ENCODE measurements at places on chromosomes 3 and 15. TPM values are rescaled to one million over a fixed set of nuclear protein-coding genes. Genes with fewer than 3 reads are reported as not detected.

- no peak for DNase-seq
Measured at GRCh38 chr3:28232659-28233058, 8.8 kb upstream of the CMC1 start.

GRCh38 chr3:195250473-195251251, 20.3 kb downstream of the XXYLT1 start:
- no peak for DNase-seq

DNA sequence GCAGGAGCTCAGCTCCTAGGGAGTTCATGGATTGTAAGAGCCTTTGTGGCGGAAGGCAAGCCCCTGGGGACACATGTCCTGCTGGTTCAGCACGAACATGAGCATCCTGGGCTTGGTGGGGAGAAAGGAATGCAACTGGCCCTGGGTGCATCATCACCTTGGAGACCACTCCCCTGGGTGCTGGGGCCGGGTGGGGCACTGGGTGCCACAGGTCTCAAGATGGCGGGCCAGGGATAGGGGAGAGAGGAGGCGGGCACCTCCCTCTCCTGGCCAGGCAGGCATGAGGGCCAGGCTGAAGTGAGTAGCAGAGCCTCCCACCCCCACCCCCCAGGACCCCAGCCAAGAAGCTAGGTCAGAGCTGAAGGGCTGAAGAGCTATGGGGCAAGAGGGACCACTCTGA, 768 bp downstream of the PCBP4 start:
- peak; percentile 55 for DNase-seq

DNA sequence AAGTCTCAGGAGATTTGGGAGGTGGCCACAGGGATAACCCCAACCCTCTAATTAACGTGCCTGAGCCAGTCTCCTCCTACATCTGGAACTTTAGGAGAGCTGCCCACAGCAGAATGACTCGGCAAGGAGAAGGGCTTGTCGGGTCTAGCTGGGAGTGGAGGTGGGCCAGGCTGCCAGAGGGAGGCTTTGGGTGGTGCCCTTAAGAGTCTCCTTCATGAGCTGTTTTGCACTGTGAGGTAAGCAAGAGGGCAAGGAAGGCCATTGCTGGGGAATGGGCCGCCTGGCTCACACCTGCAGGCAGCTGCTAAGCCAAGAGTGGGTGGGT, 3.6 kb upstream of the TNK2 start:
- DNase-seq, result no peak

DNA sequence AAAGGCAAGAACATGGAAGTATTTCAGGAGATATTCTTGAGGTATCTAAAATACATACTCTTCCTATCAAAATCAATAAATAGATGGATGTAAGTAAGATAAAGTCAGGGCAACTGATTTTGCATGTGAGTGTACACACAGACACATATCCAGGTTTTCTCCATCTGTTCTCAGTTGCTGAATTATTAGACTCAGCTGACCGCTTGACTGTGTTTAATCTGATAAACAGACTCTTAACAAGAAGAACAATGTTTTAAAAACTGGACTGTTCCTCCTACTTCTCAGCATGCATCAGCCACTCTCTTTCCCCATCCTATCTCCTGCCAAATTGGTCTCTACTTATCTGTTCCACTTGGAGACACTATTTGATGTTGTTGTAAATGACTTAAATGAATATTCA, 73.5 kb downstream of the GOLGA8G start:
- DNase-seq, result no peak

The DPPA4 gene
- not detected for total RNA-seq

DNA sequence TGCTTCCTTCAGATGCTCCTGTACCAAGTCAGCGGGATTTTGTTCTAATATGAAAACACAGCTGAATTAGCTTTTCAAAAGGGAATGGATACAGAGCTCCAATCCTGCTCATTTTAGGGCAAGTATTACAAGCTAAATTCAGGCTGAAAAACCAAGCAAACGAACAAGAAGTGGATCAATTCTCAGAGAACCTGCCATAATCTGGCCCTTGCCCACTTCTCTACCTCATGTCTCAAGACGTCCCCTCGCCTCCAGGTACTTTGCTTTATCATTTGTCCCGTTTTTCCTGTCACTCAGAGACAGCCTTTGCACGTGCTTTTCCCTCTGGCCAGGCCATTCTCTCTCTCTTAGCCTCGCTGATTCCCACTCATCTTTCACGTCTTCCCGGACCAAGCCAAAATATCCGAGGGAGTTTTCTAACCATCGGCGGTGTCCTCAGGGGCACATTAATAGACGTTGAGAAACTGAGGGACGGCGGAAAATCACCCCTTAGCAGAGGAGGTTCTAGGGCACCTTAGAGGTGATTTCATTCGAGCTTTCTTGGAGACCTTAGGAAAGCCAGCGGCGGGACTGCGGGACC, 654 bp downstream of the SUSD5 start:
- no peak for DNase-seq

The C2CD4A gene
- not detected for total RNA-seq

The SOX14 gene
- not detected for total RNA-seq

DNA sequence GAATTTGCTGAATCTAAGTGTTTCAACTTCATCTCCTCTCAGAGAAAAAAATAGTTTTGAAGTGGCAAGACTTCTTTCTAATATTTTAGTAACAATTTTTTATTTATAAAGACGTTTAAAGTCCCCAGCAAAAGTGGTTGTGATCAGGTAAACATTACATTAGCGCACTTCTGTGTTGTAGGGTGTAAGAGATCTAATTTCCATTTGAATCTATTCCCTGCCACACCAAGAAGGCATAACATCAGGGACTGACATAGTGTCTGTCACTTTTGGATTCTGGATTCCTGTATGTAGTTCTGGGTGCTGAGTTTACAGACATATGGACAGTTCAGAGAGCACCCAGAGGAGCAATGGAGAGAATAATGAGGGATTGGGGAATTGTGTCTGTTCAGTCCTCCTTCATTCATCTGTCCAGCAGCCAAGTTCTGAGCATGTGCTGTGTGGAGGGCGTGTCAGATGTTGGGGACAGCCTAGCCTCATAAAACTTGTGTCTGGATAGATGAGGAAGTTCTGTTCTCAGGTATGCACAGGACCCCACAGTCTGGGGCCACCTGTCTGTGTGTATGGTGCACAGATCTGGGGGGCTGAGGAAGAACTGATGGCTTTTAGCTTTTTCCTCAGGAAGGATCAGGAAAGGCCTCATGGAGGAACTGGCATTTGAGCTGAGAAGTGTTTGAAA, 65.6 kb downstream of the MAP2K5 start:
- DNase-seq, result no peak

- DNase-seq, result no peak
Measured at GRCh38 chr3:124643453-124643852, 86.8 kb upstream of the UMPS start.

GRCh38 chr3:142278451-142278850, 53.1 kb upstream of the GK5 start:
- DNase-seq, result no peak

- DNase-seq, result no peak
Measured at GRCh38 chr3:43869491-43869890, 178.8 kb downstream of the ABHD5 start.

The EPHA6 gene
- 0.62 TPM for total RNA-seq

GRCh38 chr15:40053831-40054604, 15.0 kb upstream of the SRP14 start:
- no peak for DNase-seq

- DNase-seq, result peak; percentile 49
Measured at GRCh38 chr15:70535071-70535954, 228.0 kb downstream of the UACA start.

The CTXN2 gene
- total RNA-seq, result not detected

The CYP1A2 gene
- total RNA-seq, result not detected

DNA sequence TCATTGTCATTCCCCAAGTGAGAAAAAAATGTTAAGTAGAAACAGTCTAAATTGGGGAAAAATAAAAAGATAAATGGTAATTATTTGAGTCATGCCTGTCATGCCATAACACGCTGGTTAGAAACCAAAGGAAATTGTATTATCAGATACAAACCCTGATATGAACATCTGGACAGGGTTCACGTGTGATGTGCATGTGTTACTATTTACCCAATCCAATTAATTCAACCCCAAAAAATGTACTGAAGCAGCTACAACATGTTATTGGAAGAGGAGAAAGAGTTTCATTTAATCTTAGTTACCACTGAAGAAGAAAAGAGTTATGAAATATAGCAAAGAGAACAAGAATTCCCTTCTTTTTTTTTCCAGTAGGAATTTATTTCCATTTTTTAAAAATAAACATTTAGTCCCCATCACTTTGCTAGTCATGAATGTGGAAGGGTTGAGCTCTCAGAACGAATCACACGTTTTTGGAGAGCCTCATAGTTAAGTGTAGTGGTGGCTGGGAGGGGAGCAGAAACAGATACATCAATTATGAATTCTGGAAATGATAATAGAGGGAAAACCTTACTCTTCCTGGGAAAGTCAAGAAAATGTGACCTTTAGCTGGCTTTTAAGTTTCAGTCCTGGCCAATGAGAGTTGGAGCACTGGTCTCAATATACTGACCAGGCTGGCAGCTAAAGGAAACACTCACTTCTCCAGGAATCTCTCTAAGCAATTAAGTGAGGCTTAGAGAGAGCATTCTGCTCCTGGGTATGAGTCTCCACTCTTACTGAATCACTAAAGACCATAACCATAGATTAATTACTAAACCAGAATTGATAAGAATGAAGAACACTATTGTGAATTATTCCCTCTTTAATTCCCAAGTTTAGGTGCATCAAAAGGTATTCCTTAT, 796.5 kb downstream of the GRM7 start:
- DNase-seq, result no peak

DNA sequence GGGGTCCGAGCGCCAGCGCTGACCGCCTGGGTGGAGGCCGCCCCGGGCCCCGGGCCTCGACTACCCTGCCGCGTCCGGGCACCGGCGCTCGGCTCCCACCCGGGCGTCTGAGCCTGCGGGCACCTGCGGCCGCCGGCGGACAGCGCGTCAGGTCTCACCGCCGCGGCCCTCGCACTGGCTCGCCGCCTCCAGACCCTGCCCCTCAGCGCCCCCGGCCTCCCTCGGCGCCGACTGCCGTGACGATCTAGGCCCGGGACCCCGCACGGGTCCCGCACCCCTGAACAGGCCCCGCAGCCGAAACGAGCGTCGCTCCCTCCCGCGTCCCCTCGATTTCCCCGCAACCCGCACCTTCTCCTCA, 297 bp downstream of the PRC1 start:
- peak; percentile 64 for DNase-seq

The KBTBD12 gene
- 29.7 TPM for total RNA-seq

The GNAT1 gene
- not detected for total RNA-seq

Data from Right ventricle myocardium inferior (tissue), 1 donor.